ENCODE measurements at places on chromosomes 2 and 18.

DNA sequence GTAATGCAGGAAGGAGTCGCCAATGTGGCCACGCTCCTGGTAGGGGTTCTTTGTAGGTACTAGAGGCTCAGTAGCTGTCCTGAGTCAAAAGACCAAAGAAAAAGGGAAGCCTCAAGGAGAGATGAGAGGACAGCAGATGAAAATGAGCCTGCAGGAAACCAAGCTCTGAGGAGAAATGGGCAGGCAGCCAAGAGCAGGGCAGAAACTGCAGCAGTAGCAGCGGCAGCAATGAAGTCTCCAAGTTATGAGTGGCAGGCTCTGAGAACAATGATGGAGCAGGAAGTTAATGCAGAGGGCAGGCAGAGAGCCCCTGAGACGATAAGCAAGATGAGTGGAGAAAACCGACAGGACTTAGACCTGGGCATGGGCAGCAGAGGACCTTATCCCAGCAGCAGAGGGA lies 48.2 kb upstream of the TMEM200C start:
- no peak for DNase-seq

DNA sequence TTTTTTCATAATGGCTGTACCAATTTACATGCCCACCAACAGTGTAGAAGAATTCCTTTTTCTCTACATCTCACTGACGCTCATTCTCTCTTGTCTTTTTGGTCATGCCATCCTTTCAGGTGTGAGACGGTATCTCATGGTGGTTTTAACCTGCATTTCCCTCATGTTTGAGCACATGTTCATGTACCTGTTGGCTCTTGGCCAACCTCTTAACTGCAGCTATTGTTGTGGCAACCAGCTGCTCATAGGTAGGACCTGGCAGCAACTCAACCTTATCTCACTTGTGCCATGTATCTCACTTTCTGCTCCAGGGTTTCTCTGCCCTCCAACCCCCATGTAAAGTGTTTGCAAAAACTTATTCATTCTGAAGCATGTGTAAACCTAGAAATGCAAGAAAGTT lies 167.5 kb downstream of the UPP2 start:
- no peak for DNase-seq

DNA sequence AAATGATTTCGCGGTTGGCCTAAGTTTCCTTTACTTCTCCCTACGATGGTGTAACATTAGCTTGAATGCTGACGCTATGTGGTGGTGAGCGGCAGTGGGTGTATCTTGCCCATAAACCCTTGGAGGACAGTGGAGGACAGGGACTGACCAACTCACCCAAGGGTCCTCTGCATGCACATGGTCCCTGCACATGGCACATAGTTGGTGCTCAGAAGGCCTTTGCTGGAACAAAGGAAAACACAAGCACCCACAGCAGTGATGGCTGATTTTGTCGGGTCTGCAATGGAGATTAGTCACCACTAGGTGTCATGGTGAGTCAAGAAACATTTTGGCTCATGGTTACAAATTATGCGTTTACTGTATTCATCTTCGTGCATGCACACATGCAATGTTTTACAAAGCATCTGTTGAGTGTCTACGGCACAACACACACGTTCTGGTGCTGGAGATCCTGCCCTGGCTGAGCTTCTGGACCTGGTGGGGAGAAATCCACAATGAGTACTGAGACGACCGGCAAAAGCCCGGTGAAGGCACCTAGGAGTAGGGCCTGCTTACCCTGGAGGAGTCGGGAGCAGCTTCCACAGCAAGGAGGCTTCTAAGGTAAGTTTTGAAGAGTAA lies 44.0 kb downstream of the PDCL3 start:
- peak; percentile 65 for DNase-seq

- DNase-seq: peak; percentile 22
Observed at GRCh38 chr2:107634172-107634571, 192.5 kb upstream of the RGPD4 start.

DNA sequence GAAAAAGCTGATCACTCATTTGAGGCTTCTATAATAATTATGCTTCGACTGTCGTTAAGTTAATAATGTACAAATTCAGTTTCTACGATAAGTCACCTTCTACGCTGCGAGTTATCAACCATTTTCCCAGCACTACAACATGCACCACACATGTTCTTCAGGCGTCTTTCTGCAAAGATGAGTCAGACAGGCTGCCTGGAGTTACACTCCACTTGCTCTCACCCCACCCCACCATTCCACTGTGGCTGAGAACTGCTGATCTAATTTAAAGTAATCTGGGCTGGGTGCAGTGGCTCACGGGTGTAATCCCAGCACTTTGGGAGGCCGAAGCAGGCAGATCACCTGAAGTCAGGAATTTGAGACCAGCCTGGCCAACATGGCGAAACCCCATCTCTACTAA lies 218.6 kb downstream of the DYM start:
- DNase-seq: peak; percentile 73

- no peak for DNase-seq
Observed at GRCh38 chr18:35553300-35553699, 28.2 kb upstream of the GALNT1 start.

- DNase-seq: peak; percentile 50
Observed at GRCh38 chr2:101111917-101112771, 39.0 kb downstream of the TBC1D8 start.

DNA sequence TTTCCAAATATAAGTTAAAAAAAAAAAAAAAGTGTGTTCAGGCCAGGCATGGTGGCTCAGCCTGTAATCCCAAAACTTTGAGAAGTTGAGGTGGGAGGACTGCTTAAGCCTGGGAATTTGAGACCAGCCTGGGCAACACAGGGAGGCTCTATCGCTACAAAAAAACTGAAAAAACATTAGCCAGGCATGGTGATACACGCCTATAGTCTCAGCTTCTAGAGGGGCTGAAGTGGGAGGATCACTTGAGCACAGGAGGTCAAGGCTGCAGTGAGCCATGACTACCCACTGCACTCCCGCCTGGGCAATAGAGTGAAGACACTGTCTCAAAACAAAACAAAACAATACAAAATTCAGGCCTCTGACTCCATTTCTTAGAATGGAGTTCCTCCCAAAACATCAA lies 9.2 kb downstream of the USP37 start:
- no peak for DNase-seq

- no peak for DNase-seq
Observed at GRCh38 chr2:38523728-38524437, 78.8 kb downstream of the HNRNPLL start.

- no peak for DNase-seq
Observed at GRCh38 chr18:79186649-79187048, 117.5 kb downstream of the ATP9B start.

GRCh38 chr2:98039085-98039756 lies 43.5 kb upstream of the TMEM131 start:
- no peak for DNase-seq

GRCh38 chr2:23618265-23618664 lies 233.3 kb downstream of the KLHL29 start:
- no peak for DNase-seq

DNA sequence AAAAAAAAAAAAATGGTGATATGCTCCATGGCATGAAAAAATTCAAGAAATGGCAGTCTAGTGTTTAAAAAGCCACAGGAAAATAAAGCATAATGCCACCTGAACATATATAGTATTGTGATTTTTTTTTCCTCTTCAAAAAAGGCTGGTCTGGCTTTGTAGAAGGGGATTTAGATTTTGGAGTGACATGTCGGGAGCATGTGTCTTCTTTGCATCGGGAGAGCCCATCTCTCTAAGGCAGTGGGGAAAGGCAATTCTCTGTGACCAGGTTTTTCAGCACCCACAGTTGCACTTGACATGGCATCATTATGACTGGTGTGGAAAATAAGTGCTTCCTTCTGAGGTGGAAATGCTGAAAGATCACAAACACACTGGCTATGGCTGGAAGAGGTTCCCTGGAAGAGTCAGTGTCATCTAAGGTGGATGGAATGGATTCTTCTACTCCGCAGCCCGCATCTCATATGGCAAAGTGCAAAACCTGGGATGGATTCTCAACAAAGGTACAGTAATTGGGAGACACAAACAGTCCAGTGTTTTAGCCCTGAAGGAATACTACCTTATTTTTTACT lies 172.5 kb downstream of the AGAP1 start:
- DNase-seq: peak; percentile 79

- peak; percentile 51 for DNase-seq
Observed at GRCh38 chr2:17171446-17172049, 346.7 kb downstream of the RAD51AP2 start.

DNA sequence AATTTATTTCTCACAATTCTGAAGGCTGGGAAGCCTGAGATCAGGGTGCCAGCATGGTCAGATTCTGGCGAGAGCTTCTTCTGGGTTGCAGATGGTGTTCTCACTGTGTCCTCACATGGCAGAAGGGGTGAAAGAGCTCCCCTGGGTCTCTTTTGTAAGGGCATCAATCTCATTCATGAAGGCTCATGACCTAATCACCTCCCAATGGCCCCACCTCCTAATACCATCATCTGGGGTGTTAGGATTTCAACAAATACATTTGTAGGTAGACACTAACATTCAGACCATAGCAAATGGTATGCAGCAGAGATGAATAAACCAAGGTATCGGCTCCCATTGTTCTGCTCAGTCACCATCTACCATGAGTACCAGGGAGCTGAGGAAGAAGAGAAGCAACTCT lies 32.7 kb downstream of the YPEL5 start:
- no peak for DNase-seq

DNA sequence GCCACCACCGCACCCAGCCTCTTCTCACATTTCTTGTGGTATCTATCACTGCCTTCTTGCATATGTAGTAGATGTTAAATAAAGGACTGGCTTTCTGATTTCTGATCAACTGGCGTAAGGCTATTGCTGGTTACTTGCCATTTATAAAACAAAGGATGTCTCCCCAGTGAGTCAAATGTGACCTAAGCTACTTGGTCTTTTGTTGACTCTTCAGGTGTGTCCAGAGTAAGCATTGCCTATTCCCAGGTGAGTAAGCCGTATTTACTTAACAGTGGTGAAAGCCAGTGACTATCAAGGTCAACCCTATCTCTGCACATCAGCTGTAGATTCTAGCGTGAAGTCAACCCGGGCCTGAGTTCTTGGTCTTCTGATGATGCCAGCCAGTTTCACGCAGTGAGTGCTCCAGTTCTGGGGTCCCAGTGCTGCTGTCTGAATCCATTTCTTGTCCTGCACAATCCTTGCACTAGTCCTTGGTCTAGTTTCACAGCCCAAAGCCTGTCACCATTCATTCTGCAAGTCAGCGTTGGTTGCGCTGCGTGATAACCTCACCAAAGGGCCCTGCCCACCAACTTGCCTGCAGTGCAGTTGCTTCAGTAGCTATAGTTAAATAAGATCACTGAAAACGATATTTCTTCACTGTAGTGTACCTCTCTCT lies 120.2 kb downstream of the GBX2 start:
- DNase-seq: no peak

DNA sequence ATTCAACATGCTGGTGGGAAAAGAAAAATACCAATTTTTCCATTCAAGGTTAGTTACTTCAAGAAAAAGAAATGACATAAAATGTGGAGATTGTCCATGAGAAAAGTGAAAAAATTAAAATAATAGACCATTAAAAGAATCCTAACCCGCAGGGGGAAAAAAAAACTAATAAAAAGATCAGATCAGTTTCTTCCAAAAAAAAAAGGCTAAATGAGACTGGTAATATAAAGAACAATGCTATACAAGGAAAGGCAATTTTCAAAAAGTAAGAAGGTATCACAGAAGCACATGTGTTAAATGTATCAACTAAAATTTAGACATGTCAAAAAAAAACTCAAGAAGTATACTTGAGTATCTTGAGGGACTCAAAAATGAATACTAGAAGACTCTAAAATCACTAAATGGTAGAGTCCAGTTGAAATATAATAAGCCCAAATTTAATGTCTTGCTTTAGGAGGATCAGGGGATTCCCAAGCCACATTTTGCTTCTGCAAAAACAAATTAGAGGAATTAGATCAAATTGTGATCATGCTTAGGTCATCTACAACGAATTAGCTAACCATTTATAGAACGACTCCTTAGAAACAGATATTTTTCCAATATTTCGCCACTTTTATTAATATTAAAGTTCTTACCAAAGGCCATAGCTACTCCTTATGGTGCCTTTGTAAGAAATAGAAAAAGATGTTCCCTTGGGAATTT lies 35.8 kb upstream of the GLS start:
- no peak for DNase-seq

DNA sequence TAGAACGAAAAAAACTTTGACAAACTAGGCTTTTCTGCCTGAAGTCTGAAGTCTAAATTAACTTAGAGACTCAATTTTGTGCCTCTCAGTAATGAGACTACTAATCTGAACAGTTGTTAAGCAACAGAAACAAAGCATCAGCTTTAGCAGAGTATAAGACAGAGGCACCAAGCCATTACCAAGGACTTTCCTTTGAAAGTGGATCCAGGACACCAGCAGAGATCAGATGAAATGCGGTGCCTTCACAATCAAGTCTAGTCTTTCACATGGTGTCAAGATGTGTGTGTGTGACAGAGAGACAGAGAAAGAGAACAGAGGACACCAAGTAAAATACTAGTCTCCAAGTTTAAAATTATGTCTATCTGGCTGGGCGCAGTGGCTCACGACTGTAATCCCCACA lies 1502.9 kb downstream of the LRP1B start:
- DNase-seq: no peak

GRCh38 chr2:190376083-190376482 lies 32.1 kb upstream of the MFSD6 start:
- DNase-seq: no peak

- DNase-seq: peak; percentile 91
Observed at GRCh38 chr18:59139291-59139614, 431 bp upstream of the SEC11C start.

- peak; percentile 96 for DNase-seq
Observed at GRCh38 chr2:71831193-71831577, 316.5 kb downstream of the CYP26B1 start.

DNA sequence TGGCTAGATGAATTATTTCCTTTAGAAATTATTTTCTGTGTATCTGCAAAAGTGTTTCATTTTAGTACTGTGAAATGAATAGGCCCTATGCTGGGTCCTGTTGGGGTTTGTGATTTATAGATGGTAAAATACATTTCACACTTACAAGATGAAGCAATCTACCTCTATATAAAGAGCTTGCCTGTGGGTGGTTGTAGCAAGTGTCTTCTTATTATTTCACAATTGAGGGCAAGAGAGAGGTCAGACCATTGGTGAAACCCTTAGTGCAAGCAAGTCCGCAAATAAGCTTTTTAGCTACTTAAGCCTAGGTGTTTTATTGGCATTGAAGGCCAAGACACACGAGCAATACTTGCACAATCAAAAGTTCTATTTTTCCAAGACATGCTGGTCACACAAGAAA lies 153.1 kb downstream of the FMNL2 start:
- no peak for DNase-seq

- no peak for DNase-seq
Observed at GRCh38 chr18:25177631-25178030, 174.3 kb downstream of the ZNF521 start.

GRCh38 chr2:75954761-75955160 lies 244.0 kb upstream of the GCFC2 start:
- DNase-seq: no peak

Data from GM23248 (cell line).